ENCODE measurements at places on chromosomes 3 and 15.
A peak's percentile ranks its signal among the peaks of the same experiment; 100 is the strongest.

DNA sequence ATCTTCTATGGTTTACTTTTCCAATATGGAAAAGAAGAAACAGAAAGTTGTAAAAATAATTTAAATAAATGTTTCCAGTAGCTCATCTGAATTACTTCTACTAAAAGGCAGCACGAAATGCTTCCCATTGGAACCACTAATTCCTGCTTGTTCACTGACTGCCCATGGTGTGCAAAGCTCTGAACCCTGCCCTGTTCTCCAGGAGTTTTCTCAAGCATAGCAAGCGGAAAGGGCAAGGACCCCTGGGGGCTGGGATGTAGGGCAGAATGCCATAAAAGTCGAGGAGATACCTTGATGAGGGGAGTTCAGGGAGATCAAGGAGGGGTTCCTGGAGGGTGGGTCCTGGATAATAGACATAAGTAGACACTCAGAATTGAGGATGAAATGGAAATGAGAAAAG, 35.3 kb upstream of the BNC1 start:
- no peak for DNase-seq

GRCh38 chr3:50123394-50124051, 31.6 kb upstream of the SEMA3F start:
- no peak for DNase-seq

DNA sequence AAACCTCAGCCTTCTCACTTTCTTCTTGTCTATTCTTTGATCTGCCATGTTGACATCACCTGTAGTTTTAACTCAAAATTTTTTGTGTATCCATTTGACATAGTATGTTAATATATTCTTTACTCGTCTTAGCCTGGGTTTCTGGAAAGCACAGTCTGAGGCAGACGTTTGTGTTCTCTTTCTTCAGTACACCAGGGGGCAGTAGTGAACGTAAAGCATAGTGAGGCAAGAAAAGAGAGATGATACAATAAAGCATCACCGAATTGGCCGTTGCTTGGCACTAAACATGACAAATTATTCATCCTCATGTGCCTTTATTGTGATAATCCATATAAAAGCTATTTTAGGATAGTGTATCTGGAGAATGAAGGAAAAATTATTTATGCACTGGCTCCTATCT, 141.0 kb upstream of the MYRIP start:
- peak; percentile 65 for DNase-seq

- no peak for DNase-seq
Observed at GRCh38 chr3:34758630-34759261, 880.6 kb upstream of the ARPP21 start.

DNA sequence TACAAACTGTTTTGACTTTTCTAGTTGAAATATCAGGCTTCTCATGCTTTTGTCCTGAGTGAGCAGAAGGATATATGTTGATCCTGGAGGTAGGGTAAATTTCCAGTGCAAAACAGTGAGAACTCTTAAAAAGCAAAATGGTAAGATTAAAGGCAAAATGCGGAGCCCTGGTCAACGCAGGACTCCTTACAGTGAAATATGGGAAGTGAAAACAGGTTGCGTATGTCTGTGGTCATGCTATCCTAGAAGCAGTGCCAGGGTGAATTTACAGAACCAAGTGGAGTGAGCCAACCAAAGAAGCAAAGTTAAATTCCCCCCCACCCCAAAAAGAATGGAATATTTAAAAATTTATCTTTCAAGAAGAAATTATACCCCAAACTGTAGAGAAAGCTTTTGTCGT, 256.4 kb downstream of the NR2F2 start:
- DNase-seq: peak; percentile 22

- DNase-seq: no peak
Observed at GRCh38 chr3:186515125-186515524, 29.1 kb downstream of the CRYGS start.

DNA sequence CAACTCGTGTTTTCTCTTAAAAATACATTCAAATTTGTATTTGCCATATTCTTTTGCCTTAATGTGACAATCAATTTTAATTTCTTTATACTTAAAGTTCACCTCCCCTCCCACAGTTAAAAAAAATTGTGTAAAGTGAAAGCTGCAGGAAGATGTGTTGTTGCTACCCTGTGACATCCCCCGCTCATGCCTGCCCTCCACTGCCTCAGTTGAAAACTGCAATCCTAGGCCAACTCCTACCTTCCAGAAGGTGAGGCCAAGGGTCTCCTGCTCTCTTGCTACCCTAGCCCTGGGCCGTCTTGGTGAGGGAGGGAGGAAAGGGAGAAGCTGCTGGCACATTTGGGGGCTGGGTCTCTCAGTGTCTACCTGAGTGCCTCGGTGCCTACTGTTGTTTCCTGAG, 57.0 kb upstream of the CMTM7 start:
- no peak for DNase-seq

DNA sequence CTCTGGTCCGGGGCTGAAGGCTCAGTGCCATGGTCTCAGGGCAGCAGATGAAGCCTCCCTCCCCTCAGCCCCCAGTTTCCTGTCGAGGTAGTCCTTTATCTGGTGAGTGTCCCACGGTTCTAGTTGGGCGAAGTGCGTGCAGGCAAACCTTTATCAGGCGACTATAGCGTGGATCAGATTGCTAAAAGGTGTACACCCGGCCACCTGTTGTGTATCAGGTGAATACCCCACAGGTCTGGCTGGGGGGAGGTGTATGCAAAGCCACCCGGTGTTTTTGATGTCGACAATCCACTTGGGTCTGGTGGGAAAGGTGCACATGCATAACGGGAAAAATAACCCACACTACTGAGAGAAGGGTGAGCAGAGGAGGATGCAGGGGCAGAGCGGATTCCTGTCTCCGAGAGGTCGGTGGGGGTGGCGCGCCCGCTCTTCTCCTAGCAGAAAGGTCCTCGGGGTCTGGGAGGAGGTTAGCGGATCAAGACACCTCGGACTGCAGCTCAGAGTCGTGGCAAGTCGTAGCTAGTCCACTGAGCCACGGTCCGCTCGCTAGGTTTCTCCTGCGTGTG, 507 bp downstream of the SLC12A6 start:
- DNase-seq: no peak

DNA sequence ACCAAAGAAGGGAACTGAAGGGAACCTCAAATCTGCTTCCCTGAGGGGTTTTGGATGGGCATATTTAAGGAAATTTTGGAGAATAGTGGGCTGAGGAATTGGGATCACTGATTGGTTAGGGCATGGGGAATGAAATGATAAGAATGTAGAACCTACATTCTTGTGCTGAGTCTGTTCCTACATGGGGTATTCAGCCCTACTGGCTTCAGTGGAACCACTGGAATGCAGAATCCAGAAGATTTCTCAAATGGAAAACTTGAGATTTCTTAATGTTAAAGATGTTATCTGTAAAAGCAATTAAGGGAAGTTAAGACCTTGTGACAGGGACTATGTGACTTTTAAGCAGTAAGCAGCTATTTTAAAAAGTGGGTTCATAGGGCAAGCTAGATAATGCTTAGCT, 1062.4 kb downstream of the AGBL1 start:
- DNase-seq: no peak

DNA sequence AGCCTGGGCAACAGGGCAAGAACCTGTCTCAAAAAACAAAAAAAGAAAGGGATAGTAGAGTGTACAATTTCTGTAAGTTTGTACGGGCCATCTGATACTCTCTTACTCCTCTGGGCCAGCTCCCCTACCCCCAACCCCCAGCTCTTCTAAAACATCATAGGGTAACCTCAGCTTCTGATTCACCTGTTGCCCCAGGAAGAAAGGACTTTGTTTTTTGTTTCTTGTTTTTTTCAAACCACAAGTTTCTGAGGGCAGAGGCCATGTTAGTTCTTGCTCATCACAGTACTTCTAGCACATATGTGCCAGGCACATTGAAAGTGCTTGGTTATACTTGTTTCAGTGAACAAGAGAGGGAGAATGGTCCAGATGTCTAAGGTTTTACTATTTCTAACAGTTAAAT, 20.2 kb downstream of the ATOSA start:
- DNase-seq: no peak

DNA sequence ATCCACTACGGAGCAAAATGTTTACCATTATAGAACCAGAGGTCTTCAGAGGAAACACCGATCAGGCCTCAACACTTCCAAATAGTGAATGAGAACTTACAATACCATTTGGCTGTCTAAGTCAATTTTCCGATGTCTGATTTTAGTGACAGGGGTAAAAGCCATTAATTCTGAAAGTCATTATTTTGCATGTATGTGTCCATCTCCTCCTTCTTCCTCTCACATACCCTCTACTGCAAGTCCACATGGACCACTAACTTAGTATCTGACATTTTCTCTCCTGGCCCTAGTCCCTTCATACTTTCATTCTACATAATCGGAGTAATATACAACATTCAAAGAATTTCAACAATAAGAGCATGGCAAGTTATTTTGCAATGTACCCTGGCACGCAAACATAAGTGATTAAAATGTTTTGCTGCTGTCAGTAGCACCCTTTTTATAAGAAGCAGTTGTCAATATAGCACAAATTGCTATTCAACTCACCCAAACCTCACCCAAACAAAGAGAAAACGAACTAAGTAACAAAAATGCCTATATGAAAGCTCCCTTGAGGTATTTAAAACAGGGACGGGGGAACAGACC, 1.9 kb downstream of the TOP2B start:
- DNase-seq: no peak

DNA sequence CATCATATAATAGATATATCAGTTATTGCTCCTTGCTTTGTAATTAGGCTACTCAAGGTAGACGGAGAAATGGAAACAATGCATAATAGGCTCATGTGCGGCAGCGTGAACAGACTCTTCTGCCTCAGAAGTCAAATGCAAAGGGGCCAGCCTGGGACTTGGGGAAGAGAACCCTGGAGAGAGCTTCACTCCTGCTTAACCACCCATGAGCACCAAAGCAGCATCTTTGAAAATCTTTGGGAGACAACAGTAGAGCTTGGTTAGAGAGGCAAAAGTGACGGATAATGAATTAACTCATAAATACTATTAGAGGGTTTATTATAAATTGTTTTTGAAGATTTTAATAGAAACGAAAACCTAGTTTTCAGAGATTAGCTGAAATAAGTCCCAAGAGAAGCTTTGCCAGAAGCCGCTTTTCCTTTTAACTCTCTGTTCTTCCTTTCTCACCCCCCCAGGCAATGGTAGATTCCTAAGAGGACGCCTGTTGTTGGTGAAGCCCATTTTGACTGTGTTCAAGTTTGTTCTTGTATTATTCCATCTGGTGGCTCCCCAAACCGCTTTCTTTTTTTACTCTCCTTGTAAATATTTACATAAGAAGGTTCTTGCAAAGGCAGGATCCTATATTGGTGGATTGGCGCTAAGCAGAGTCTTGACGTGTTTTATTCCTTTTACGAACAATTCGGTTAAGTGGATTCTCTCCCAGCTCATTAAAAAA, 196.0 kb upstream of the TPRG1 start:
- no peak for DNase-seq

- no peak for DNase-seq
Observed at GRCh38 chr3:181633556-181633955, 78.2 kb upstream of the SOX2 start.

DNA sequence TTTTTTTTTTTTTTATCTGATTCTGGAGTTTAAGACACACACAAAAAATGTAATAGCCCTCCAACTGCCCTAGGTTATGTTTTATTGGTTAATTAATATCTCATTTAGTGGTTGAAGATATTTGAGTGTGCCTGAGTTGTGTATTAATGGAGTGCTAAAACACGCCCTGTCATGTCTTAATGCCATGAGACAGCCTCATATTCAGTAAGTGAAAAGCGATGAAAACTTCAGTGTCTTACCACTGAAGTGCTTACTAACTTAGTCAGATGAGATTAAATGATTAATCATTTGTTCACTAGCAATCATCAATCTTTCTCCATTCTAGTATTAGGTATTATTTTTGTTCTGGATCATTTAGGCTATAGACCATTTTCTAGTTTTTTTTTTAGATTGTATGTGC, 544.7 kb upstream of the ROBO2 start:
- no peak for DNase-seq

GRCh38 chr3:170768334-170768801, 101.6 kb downstream of the RPL22L1 start:
- DNase-seq: peak; percentile 73

GRCh38 chr3:141994856-141995255, 118.4 kb downstream of the ATP1B3 start:
- DNase-seq: no peak

DNA sequence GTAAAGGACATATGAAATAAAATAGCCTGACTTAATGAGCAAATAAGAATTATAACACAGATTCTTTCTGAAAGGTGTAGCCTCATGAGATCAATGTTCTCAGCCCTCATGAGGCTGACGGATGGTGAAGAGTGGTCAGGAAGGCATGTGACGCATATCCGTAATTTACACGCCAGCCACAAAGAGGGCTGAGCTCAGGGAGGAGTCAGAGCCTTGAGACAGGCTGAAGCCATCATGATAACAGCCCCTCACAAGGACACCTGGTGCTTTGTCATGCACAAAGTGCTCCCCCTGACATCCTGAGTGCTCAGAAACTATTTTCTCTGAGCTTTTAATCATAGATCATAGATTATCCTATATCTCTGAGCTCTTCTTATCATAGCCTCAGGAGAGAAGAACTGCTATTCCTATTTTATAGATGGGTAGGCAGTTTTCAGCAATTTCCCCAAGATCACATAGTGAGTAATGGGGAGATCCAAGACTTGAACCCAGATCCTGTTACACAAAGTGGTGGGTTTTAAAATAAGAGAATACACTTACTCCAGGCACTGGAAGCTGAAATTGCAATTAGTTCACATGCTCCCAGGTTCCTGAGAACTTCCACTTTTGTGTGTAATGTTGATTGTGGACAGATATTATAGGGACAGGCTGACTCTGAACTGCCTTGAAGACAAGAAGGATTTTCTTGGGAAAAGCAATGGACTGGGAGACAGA, 267.1 kb downstream of the RPLP1 start:
- peak; percentile 39 for DNase-seq

DNA sequence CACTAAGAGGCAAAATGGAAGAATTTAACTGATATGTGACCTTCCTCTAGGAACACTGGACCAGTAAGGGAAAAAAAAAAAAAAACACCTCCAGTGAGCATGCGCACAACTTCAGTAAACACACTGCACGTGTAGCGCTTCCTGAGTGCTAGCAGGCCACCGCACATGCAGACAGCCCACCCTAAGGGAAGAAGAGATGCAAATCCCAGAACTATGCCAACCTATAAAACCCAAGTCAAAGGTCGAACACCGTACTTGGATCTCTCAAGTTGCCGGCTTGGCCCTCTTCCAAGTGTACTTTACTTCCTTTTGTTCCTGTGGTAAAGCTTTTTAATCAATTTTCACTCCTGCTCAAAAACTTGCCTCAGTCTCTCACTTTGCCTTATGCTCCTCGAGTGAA, 64.5 kb upstream of the CADPS start:
- no peak for DNase-seq

- no peak for DNase-seq
Observed at GRCh38 chr3:167481164-167481563, 7.3 kb upstream of the SERPINI2 start.

GRCh38 chr3:115720983-115721382, 97.7 kb downstream of the GAP43 start:
- no peak for DNase-seq
